NCI-H1417 treated with DMSO at 0.1 percent for 48 hours (cell line): ENCODE measurements at places on chromosomes 5 and 9.

DNA sequence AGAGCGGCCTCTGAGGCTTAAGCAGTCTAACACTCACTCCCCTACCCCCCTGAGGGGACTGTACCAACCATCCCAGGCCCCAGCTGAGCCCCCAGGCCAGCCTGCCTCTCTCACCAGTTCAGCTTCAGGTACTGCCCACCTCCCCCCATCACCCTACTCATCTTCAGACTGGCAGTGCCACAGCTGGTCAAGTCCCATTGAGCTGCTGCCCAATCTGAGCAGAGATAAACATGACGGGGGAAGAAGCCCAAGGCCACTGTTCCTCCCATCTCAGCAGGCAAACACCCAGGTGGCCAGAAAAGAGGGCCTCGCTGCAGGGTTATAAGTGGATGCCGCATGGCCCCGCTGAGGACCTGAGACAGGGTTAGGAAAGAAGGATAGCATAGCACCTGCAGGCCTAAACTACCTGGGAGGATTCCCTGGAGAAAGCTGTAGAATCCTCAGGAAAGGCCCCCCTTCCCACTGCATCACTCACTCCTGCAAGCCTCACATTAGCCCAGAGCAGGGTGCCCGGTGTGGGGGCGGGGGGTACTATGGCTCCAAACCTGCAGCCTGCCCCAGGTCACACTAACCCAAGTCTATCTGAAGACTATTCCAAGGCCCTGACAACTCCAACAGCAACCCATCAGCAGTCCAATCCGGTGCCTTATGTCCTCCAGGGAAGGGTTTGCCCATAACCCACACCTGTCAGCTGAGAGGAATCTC is 3.6 kb downstream of the B4GALT1 start:
- no peak for DNase-seq

DNA sequence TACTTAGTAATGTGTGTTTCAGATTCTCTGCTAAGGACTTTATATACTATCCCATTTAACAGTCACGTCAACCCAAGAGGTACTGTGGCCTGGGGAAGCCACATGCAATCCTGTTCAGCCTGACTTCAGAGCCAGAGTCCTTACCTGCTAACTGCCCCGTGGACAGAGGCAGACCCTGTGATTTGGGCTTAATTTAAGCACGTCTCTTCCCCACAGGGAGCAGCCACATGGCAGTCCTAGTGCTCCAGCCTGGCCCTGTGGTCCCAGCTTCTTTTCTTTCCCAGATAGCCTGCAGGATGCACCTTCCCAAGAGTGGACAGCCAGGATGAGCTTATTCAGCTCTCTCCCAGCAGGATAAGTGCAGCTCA is 71.5 kb downstream of the PDE8B start:
- no peak for DNase-seq

DNA sequence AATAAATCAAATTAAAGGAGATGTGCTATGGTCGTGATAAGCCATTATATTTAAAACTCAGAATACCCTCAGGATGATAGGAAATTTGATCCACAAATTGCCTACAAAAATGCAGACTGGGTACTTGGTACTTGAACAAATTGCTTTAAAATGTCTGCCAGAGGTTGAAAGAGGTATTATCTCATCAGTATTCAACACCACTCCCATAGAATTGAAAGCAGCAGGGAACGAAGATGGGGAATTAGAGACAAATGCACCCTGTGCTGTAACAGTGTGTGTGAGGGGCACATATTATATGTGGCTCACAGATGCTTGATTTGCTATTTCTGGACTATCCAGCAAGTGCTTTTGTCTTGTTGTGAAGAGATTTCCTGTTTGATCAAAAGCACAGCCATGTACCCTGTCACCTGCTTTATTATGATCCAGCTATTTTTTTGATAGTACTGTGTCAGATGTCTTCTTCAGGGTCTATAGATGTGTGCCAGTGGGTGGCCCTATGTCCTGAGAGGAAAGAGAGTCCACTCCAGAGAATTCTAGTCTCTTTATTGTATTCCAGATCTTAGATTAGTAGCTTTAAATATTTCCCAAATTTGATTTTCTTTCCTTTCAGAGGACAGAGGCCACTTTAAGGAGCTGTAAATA is 120.1 kb downstream of the XRCC4 start:
- DNase-seq = peak; percentile 70

- no peak for DNase-seq
These were observed 6.9 kb upstream of the UBAP1 start for GRCh38 chr9:34171753-34172535.

GRCh38 chr9:36315283-36315682 is 57.0 kb upstream of the GNE start:
- no peak for DNase-seq

GRCh38 chr9:5593904-5594303 is 35.0 kb upstream of the RIC1 start:
- no peak for DNase-seq

GRCh38 chr5:142015781-142016533 is 3.1 kb upstream of the GNPDA1 start:
- no peak for DNase-seq

GRCh38 chr9:133957328-133957727 is 34.8 kb downstream of the VAV2 start:
- DNase-seq = no peak
